ENCODE measurements at places on chromosomes 2 and 18.

GRCh38 chr2:26284132-26284531 lies 39.4 kb downstream of the HADHB start:
- no peak for DNase-seq

DNA sequence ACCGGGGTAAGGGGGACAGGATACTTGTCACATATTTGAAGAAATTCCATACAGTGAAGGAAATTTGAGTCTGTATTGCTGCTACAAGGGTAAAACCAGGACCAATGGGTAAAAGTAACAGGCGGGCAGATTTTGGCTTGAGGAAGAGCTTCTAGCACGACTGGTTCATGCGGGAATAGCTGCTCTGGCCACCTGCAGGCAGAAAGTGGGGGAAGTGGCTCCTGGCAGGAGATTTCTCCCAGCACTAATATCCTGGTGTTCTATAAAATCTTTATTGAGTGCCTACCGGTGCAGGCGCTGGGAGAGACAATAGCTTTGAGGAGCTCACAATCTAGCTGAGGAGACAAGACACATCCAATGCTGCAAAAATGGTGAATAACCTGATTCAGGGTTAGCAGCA lies 198.5 kb downstream of the LOXHD1 start:
- no peak for DNase-seq

DNA sequence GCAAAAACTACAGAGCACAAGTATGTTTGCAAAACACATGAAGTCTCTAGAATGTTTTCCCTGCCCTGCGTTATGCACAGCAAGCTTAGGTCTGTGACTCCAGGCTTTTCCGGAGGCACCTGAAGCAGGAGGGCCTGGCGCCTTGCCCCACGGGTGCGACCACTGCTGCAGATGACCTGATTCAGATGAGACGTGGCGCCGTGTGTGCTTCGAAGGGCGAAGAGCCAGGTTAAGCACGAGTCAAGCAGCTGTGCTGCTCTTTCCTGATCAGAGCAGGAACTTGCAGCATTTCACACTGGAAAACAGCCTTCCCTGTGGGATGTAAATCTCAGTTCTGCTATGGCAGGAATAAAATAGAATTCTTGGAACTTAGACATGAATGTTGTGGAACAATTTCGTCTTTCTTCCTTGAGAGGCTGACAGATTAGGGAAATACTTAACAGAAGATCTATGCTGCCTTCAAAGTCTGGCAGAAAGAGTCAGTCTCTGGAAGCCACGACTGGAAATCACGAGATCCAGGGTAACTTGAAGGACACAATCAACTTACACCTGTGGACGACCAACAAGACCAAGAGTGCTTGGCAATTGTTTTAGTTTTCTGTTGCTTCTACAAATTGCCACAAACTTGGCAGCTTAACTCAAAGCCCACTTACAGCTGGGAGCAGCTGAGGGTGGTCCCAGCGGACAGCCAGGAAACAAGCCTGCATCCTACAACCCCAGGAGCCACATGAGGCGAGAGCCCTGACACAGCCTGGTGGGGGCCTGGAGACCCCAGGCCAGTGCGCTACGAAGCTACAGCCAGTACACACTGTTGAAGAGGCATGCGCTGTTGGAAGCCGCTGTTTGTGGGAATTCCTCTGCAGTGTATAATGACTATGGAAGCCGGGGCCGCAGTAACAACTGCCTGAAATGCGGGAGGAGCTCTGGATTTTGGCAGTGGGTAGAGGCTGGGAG lies 42.9 kb downstream of the EIPR1 start:
- DNase-seq, result no peak

- DNase-seq, result no peak
These were observed 66.3 kb upstream of the PSMD14 start for GRCh38 chr2:161241894-161242293.

DNA sequence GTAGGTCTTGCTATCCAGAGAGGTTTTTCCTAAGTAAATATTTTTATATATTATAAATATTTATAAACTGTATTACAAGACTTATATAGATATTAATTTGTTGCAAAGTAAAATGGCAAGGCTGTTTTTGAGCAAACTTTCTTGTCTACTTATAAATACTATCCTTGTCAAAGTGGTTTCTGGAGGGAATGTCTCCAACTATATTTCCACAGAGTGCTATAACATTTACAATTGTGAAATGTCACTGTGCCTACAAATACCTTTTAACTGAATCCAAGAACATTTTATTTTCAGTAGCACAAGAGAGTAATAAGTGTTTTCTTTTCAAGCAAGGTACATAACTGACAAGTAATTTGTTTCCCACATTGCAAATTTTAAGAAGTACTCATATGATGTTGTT lies 256.8 kb downstream of the ZNF385B start:
- DNase-seq, result no peak

- DNase-seq, result no peak
These were observed 42.5 kb downstream of the SDC1 start for GRCh38 chr2:20182241-20182931.

DNA sequence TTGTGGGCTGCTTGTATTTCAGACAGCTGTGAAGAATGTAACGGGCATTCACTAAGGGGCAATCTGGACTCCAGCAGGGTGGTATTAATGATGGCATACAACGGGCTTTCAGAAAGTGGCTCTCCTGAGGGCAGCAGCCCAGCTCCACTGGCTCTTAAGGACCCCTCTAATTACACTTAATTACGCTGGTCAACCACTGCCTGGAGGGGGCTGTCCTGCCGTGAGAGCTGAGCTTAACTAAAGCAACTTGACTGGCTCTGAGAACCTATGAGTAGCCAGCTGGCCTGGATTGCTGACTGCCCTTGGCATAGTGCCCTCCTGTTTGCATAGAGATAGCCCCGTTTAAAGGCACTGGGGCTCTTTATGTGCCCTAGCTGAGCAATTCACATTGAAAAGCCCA lies 3.8 kb downstream of the LIPG start:
- peak; percentile 24 for DNase-seq

- DNase-seq, result no peak
These were observed 259.4 kb downstream of the GBX2 start for GRCh38 chr2:235908826-235909225.

DNA sequence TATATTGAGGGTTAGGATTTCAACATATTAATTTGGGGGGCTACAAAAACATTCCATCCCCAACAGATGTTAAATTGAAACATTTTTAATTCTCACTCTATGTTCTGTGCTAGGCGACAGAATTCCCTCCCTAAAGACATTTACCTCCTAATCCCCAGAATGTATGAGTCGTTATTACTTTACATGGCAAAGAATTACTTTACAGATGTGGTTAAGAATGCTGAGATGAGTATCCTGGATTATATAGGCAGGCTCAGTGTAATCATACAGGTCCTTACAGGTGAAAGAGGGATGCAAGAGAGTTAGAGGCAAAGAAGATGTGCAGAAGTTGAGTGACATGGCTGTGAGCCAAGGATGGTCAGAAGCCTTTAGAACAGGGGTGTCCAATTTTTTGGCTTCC lies 974.1 kb upstream of the ACVR2A start:
- no peak for DNase-seq

GRCh38 chr2:113282747-113283533 lies 4.2 kb upstream of the PAX8 start:
- DNase-seq, result peak; percentile 3

- no peak for DNase-seq
These were observed 208.7 kb downstream of the CLIP4 start for GRCh38 chr2:29323961-29324360.

GRCh38 chr2:138452324-138452723 lies 49.2 kb upstream of the SPOPL start:
- DNase-seq, result no peak

DNA sequence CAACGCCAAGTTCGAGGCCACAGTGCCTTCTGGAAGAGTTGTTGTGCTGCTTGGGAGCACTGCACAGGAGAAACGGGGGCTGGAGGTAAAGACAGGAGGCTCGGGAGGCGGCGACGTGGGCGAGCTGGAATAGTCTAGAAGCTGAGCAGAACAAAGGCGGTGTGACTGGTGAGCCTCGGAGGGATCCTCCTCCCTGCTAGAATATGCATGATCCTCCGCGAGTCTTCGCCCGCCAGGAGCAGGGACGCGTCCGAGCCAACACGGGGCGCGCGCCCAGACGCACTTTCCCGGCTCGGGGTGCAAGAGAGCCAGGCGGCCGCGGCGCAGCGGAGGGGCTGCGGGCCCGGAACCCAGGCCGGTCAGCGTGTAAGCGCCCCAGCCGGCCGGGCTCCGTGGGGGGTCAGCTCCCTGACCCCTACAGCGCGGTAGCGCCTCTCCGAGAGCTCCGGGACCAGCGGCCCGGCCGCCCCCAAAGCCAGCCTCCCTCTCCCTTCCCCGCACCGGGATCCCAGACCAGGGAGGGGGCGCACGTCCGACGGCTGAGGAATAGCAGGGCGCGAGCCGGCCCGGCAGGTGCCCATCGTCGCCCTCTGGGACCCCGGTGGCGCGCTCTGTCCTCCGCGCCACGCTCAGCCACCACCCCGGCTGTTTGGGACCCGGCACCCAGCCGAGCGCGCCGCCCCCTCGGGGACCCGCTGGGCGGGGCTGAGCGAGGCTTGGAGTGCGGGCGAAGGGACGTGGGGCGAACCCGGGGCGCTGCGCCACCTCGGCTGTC lies 62.5 kb downstream of the GNAL start:
- DNase-seq, result no peak

- no peak for DNase-seq
These were observed 28.1 kb downstream of the FARSB start for GRCh38 chr2:222627764-222628163.

DNA sequence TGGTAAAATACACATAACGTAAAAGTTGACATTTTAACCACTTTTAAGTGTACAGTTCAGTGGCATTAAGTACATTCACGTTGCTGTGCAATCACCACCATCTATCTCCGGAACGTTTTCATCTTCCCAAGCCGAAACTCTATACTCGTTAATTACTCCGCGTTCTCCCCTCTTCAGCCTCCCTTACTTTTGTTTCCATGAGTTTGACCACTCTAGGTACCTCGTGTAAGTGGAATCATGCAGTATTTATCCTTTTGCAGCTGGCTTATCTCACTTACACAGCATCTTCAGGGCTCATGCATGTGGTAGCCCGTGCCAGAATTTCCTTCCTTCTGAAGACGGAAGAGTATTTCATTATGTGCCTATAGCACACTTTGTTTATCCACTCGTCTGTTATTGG lies 225.2 kb downstream of the SLC4A3 start:
- DNase-seq, result no peak

GRCh38 chr2:16165518-16166326 lies 225.4 kb downstream of the MYCN start:
- DNase-seq, result no peak

- DNase-seq, result peak; percentile 79
These were observed 298.9 kb downstream of the TCF4 start for GRCh38 chr18:55289048-55289447.

DNA sequence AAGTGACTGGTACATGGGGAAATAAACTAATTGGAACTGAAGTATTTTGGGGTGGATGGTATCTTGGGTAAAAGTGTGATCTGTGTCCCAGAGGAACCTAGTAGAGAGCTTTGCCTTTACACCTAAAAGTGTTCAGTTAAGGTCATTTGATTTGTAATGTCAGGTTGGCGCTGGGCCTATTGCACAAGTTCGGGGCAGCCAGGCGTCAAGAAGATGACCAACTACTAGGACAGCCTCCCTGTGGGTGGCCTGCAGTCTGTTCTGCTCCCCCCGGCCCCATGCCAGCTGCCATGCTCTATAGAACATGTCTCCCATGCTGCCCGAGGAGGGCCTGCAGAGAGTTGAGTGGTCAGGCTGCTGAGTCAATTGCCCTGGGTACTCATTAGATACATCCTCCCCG lies 10.1 kb downstream of the RRM2 start:
- DNase-seq, result no peak

DNA sequence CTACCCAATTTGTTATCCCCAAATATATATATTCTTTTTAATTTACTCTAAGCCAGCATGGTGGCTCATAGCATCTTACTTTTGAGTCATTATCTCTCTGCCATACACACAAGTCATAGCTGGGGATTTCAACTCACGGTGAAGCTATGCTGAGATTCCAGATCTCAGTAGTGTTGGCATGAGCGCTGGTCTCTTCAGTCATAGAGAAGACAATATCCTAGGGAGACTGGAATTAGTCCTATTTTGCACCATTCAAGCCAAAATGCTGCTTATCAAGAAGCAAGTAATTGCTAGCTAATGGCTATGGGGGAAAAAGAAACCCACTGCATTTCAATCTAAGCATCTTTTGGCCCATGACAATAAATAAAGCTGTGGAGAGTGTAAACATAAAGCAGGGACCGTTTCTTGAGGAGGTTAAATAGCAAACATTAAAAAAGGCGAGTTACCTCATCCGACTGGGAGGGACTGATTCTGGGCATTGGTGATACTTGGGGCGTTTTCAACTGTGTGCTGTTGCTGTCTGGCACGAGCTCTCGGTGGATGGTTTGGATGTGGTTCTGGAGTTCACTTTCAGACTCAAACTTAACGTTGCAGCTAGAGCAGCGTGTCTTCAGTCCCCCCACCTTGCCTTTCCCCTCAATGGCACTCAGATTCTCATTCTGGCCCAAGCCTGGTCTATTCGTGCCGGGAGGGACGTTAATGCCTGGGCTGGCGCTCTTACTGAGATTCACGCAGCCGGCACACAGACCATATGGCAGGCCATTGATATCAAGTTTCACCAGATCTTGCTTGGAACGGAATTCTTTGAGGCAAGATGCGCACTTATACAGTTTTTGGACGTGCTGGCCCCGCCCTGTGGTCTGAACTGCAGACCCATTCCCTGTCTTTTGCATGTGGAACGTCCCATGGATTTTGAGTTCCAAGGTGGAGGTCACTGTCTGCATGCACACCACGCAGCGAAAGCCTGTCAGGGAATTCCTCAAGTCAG lies 127.8 kb downstream of the ZNF521 start:
- no peak for DNase-seq

- DNase-seq, result no peak
These were observed 337.1 kb downstream of the DYSF start for GRCh38 chr2:71790226-71791060.

- no peak for DNase-seq
These were observed 179.9 kb upstream of the HS6ST1 start for GRCh38 chr2:128498589-128498988.

- no peak for DNase-seq
These were observed 55.0 kb upstream of the MSH6 start for GRCh38 chr2:47727956-47728355.

- DNase-seq, result no peak
These were observed 56.8 kb upstream of the PMAIP1 start for GRCh38 chr18:59842947-59843346.

GRCh38 chr2:11387100-11387390 lies 42.6 kb upstream of the ROCK2 start:
- no peak for DNase-seq

GRCh38 chr18:67672716-67673115 lies 156.2 kb upstream of the DSEL start:
- no peak for DNase-seq
